ENCODE measurements at places on chromosomes 13 and 19. TPM values are rescaled to one million over a fixed set of nuclear protein-coding genes. Genes with fewer than 3 reads are reported as not detected.

DNA sequence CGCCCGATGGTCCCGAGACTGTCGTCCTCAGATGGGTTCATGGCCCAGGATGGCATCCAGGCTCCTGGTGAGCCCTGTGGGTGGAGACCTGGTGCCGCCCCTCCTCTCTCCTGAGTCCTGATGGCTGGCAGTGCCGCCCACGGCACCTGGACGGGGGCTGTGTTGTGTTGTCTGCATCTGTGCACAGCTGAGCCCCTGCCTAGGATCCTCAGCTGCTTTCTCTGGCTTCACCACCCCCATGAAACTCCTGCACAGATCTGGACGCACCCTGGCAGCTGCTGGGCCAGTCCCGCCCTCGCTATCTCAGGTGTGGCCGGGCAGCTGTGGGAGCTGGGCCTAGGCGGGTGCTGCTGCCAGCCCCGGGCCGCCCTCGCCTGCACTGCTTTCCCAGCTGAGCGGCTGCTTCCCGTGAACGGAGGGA is 27.7 kb downstream of the MCF2L start:
- no peak for DNase-seq

- DNase-seq = no peak
Measured at GRCh38 chr13:112837371-112838037, 131.5 kb upstream of the MCF2L start.

- no peak for DNase-seq
Measured at GRCh38 chr19:45638930-45639729, at the start of gene EML2. Gene EML2 (minus strand): TSS chr19:45639397. CDS start chr19:45639376, 21 bp downstream.

DNA sequence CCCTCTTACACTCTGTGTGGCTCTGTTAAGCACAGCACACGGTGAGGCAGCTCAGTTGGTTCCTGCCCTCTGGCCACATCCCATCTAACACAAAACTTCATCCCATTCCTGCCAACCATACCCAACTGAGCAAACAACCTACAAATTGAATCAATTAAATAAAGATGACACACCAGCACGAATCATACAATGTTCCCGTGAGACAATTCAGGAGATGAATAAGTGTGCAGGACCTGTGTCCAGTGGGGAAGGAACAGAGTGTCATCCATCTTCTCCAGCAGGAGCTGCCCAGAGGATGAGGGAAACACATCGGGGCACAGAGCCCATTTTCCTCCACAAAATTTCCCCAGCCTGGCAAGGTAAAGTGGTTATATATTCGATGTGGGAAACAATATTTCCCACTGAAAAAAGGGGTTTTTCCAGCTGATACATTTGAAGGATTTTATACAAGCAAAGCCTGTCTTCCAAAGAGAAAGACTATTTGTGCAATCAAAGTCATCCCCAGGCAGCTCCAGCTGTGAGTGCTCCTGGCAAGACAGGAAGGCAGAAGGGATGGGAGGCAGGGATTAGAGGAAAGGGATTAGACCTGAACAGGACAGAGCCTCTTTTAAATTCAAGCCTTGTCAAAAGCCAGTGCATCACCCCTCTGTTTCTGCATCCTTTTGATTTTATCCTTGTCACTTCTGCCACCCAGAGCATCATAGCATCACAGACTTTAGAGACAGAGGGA is 240.2 kb downstream of the LHFPL6 start:
- no peak for DNase-seq

DNA sequence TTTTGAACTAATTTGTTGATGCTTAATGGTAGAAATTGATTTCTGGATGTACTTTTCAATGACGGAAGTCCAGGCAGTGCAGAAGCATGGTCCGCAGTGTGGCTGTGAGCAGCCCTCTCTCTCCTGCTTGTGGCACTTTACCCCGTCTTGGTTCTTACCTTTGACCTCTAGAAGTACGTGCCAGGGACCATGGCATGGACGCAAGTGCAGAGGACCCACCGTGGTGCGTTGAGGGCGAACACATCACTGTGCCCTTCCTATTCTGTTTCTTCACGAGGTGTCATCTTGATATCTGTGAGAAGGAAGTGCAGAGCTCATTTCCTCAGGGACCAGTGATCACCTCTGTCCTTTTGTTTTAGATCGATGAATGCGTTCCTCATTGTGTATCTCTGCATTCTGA is 135.2 kb downstream of the ATP11A start:
- no peak for DNase-seq

GRCh38 chr13:44819245-44819644 is 170.0 kb downstream of the NUFIP1 start:
- peak; percentile 58 for DNase-seq

- no peak for DNase-seq
Measured at GRCh38 chr13:111325941-111326620, 5.6 kb downstream of the TEX29 start.

- no peak for DNase-seq
Measured at GRCh38 chr13:23069566-23069965, 111.2 kb upstream of the SGCG start.

DNA sequence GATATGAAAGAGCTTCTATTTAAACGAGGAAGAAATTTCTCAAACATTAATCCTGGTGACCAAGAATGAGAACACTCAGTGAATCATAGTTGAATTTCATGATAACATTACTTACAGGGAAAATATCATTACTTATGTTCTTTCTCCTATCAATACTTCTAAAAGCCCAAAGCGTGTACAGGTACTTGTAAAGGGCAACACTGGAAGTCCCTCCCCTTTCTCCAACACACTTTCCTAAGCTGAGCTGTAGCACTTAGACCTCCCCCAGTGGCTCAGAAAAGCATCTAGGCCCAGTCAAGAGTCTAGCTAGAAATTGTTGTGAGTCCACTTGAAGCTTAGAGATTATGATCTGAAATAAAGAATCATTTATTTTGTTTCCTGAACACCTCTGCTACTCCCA is 150.7 kb downstream of the ABCC4 start:
- no peak for DNase-seq

DNA sequence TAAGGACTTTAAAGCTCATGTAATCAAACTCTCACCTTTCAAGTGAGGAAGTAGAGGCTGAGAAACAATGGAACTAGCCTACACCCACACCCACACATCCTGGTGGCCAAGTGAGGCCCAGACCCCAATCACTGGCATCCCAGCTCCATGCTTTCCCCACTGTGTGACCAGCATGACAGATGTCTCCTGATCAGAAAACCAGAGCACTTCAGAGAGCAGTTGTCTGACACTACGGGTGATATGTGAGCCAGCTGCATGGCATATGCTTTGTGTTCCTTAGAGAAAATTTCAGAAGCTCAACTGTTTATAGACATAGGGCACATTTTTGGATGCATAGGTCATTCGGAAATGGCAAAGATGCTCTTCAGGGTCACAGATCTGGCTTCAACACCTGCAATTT is 315.2 kb downstream of the NDFIP2 start:
- DNase-seq = no peak

DNA sequence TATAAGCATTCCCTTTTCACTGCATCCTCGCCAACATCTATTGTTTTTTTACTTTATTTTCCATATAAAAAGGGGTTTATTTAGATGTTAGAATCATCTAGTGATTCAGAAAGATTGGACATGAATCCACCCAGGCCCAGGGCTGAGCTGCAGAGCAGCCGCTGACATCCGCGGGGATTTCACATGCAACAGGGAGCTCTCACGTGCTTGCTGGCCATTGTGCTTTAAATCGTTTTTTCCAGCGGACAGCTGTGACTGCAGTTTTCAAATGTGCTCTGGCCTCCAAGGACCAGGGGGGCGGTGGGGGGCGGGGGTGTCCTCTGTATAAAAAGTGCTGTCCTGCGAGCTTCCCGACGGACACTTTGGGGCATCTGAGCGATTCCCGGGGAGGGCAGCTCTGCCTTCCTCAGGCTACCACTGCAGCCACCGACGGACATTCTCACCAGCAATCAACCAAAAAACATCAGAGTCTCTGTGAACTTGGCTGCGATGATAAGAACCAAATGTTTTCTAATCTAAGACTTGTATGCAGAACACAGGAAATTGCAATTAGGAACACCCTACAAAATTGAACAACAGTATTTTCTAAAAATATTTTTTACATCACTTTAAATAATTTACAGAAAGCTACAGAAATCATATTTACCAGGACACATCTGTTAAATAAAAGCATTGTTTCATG is 12.6 kb downstream of the RB1 start:
- no peak for DNase-seq

DNA sequence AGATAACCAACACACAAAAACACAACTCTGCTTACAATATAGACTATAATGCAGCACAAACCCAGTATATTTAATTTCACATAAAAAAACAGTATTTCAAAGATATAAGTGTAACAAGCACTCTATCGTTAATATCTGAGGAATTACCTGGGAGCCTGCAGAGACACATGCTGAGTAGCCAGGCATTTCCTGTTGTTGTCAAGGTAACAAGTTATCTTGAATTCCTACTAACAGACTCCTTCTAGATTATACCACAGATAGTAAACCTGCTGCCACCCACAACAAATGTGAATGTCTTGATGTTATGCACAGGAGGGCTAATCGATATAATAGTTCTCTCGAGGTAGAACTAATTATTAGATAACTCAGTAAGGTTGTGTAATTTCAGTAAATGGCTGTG is 826.0 kb upstream of the PRR20A start:
- no peak for DNase-seq

- no peak for DNase-seq
Measured at GRCh38 chr19:14540741-14541525, 11.5 kb downstream of the TECR start.

GRCh38 chr13:37364007-37364406 is 234.6 kb downstream of the POSTN start:
- no peak for DNase-seq

DNA sequence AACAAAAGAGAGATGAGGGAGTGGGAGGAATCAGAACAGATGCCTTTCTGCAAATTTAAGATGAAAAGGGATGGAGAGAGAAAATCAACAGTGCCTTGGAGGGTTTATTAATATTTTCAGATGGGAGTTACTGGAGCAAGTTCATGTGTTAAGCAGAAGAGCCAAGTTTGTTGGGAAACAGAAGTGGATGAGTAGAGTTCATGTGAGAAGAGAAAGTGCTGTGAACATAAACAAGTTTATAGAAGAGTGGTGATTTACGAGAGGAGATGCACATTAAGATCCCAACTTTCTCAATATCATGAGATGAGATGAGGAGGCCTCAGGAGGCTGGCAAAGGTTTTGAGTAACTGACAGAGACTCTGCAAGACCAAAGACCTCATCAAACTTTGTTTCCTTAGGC is 274.1 kb upstream of the HTR2A start:
- DNase-seq = no peak

DNA sequence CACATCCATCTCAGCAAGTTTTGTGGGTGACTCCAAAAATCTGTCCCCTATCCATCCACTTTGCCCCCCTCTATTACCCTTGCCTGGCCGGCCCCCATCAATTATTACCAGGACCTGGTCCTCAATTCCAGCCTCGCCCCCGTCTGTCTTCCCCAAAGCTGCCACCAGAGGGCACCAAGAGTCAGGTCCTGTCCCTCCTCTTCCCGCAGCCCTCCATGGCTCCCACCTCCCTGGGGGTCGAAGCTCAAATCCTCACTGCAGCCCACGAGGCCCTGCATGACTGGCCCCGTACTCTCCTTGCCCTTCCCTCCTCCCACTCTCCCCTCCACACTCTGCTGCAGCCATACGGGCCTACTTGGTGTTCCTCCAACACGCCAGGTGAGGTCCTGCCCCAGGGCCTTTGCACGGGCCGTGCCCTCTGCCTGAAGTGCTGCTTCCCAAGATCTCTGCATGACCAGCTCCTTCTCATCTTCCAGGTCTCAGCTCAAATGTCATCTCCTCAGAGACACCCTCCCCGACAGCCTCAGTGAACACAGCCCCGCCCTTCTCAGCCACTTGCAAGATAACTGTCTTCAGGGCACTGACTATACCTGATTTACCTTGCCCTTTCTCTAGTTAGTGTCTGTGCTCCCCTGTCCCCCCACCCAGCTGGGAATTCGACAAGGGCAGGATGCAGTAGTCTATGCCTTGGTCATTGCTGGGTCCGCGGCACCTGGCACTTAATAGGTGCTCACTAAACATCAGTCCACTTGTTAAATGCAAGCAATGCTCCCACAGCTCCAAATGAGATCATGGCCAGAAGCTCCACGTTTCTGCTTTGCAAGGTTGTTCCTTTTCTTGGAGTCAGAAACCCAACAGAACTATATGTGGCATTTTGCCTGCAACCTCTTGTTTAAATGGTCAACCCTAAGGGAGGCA is 16.8 kb upstream of the SEMA6B start:
- no peak for DNase-seq

GRCh38 chr13:77896536-77896935 is 22.1 kb downstream of the EDNRB start:
- no peak for DNase-seq

DNA sequence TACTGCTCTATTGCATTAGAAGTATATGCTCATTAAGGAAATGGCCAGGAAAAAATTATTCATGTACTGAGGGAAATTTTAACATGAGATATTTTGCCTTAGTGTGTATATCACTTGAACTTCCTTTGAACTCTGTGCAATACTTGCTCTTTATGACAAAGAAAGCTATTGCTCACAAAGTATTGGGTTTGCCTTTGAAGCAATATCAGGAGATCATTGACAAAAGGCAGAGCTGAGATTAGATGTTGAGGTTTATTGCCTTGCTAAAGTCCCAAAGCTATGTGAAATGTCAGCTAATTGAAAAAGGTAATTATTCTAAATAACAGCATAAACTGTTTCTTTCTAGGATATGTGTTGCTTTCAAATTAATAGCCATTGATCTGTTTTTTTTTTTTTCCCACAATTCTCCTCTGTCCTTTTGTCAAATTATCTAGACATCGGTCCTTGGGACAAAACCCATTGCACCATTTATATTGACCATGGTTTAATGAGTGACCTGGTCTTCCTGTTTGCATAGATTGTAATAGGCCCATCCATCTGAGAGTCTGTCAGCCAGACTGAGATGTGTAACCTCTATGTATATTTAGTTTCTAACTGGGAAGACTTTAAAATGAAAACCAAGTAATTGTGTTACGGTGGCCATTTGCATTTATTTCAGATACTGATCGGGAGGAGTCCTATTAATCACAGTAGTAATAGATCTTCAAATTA is 752.7 kb upstream of the GPC6 start:
- no peak for DNase-seq

DNA sequence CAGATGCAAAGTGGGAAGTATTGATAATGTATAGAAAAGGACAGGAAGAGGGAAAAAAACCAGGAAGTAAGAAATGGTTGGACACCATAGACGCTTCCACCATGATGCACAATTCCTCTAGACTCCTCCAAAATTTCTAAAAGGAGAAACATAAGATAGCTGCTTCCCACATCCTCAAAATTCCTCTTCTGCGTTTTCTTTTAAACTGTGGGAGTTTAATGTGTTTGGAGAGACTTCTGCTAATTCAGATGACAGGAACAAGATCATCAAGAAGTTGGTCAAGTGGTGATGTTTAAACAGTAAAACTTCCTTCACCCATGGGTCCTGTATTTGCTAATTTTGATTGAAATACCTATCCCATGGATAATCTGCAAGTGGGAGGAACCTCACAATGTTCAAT is 130.2 kb downstream of the IRS2 start:
- no peak for DNase-seq

GRCh38 chr13:37413161-37413560 is 185.4 kb downstream of the POSTN start:
- DNase-seq = no peak

CLDND2 gene
- 1.1 TPM for polyA plus RNA-seq

ZNF135 gene
- polyA plus RNA-seq = 3.4 TPM

TNFSF11 gene
- not detected for polyA plus RNA-seq

DCT gene
- not detected for polyA plus RNA-seq

ZNF382 gene
- 0.57 TPM for polyA plus RNA-seq

ARMC6 gene
- 23.8 TPM for polyA plus RNA-seq

FCER2 gene
- polyA plus RNA-seq = not detected

ZNF226 gene
- polyA plus RNA-seq = 16.4 TPM

PABPC3 gene
- 0.13 TPM for polyA plus RNA-seq

TTYH1 gene
- polyA plus RNA-seq = 0.13 TPM

ZNF69 gene
- polyA plus RNA-seq = 0.97 TPM

ALKBH6 gene
- 37.1 TPM for polyA plus RNA-seq

HIPK4 gene
- 0.03 TPM for polyA plus RNA-seq
